ENCODE measurements at places on chromosomes 3 and 15.

DNA sequence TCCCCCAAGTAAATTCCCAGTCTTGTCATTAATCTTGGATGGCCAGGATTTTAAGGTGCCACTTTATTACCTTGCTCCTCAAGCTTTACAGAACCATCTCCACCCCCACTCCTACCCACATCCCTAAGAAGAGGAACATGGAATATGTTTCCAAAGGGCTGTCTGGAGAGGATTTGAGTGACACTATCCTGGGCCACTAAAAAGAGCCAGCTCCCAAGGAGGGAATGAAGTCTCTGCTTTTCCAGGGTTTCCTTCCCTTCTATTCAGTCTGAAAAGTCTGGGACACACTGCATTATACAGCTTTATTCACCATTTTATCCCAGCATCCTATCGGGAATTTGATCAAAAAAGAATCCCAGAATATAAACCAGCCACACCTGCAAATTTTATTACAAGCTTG, 35.6 kb upstream of the MECOM start:
- no peak for DNase-seq

- DNase-seq: no peak
Observed at GRCh38 chr15:78417754-78418630, 20.0 kb upstream of the IREB2 start.

- DNase-seq: no peak
Observed at GRCh38 chr3:101544161-101544850, 17.4 kb upstream of the TRMT10C start.

- no peak for DNase-seq
Observed at GRCh38 chr3:61524933-61525332, 36.4 kb upstream of the PTPRG start.

DNA sequence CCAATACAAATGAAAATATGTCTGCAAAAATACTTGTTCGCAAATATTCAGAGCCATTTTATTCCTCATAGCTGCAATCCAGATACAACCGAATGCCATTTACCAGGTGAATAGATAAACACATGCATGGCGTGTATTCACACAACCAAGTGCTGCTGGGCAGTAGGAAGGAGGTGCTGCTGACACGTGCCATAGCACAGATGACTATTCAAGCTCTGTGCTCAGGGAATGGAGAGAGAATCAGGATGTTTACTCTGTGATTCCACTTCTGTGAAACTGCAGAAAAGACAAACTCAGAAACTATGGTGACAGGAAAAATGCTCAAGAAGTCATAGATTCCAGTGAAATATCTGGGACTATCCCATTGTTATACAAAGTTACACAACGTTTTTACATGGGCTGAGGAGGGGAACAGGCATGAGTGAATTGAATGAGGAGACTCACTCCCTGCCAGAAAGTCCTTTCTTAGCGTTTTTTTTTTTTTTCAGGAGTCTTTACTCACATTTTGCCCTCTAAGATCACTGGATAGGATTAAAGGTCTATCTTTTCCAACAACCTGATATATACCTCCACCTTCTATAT, 152.9 kb upstream of the NDN start:
- DNase-seq: no peak

- DNase-seq: no peak
Observed at GRCh38 chr3:127079211-127079610, 96.3 kb downstream of the PLXNA1 start.

- no peak for DNase-seq
Observed at GRCh38 chr3:130823241-130823884, 70.5 kb upstream of the ATP2C1 start.

DNA sequence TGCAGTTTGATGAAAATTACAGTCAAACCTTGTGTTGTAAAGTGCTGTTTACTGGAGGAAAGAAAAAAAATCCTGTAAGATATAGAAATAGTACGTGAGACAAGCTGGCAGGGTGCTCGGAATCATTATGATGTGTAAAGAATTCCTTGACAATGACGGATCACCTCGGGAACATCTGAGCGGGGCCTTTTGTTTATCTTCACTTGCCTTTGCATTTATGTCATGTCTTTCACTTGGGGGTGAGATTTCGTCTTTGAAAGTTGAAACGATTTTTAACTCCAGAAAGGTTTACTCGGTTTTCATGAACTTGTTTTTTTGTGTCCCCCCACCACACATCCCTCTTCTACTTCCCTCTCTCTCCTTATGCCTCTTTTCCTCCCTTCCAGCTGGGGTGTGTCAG, 128.3 kb upstream of the VEPH1 start:
- DNase-seq: no peak

DNA sequence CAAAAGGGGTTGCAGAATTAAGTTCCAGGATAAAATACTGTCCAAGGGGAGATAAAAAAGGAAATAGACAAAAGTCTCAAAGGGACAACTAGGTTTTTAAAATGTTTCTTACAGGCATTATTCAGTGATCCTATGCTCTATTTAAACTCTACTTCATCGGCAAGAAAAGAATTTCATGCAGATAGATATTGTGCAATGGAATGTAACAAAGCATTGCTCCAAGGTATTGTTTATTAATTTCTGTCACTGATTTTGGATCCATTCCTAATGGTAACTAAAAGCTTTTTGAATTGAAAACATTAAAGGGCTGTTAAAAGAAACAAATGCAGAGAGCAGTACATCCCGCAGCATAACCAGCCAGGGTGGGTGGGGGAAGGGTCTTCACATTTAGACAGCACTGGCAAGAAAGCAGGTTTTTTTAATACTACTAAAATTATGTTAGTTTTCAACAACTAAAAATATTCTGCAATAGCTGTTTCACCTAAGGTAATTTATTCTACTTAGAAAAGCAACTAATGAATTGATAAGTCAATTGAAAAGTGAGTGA, 82.9 kb downstream of the THBS1 start:
- no peak for DNase-seq

DNA sequence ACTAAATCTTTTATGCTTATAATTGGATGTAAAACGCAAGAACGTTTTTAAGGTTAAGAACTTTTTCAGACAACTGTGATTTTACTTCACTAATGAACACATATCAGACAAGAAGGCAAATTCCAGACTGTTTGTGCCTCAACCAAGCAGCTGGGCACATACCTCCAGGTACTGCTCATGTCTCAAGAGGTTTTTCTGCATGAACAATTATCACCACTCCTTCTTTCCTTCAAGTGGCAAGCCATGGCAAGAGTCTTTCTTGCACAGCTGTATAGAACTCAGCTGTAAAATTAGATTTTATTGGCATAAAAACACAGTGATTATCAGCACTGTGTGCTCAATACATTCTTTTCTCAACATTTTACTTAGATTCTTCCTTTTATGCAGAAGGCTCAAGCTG, 64.3 kb downstream of the FNDC3B start:
- no peak for DNase-seq

- DNase-seq: no peak
Observed at GRCh38 chr3:159239059-159239458, 437.2 kb downstream of the MFSD1 start.

- no peak for DNase-seq
Observed at GRCh38 chr15:48781481-48782081, 29.3 kb downstream of the CEP152 start.

DNA sequence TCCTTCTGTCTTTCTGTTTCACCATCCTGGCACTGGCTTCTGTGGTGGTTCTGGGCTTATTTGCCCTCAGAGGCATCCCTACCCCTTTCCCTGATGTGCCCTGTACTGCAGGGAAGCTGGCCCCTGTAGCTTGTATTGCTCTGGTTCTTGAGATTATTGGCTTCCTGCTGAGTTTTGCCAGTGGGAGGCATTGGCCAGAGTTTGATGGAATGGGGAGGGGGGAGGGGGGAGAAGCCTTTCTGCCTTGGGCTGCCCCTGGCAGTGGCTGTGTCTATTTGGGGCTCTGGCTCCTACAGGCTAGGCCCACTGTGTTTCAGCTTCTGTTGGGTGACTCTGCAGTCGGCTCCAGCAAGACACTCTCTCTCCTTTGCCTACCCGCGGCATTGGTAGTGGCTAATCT, 41.6 kb upstream of the SEMA6D start:
- no peak for DNase-seq

- no peak for DNase-seq
Observed at GRCh38 chr15:73605759-73606436, 27.3 kb downstream of the NPTN start.

GRCh38 chr3:61947456-61947855, 386.1 kb downstream of the PTPRG start:
- no peak for DNase-seq

DNA sequence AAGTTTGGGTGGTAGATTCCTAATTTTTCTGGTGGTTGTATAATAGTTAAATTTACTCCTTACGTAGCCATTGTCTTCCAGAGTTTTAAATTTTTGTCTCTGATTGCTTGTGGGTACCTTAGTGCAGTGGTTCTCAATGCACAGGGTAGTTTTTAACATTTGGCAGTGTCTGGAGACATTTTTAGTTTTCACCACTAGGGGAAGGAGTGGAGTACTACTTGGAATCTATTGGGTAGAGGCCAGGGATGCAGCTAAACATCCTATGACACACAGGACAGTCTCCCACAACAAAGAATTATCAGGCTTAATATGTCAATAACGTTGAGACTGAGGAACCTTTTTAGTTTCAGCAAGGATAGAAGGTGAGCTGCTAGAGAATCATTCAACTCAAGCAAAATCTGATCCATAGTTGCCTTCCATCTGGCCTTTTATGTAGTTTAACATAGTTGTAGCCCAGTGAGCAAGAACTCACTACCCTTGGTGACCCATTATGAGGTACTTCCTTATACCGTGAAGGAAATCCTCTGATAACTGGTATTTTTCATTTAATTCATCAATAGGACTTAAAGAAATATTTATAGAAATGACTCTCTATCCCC, 8.6 kb upstream of the STX19 start:
- DNase-seq: no peak

All from activated naive CD4-positive, alpha-beta T cell treated with anti-CD3 and anti-CD28 coated beads, Interleukin-2, amount 50 U/mL, for 16 hours (primary cell).